ENCODE measurements at places on chromosomes 12 and 14.

- DNase-seq, result no peak
Measured at GRCh38 chr14:72495668-72496067, 398.2 kb downstream of the DPF3 start.

GRCh38 chr14:104845033-104845666, 19.9 kb upstream of the CEP170B start:
- DNase-seq, result no peak

GRCh38 chr12:121803861-121804416, at the start of gene SETD1B:
SETD1B (plus strand) TSS chr12:121804009; CDS start chr12:121804738, 729 bp downstream.
- DNase-seq, result no peak

- no peak for DNase-seq
Measured at GRCh38 chr12:92759634-92760268, 57.0 kb downstream of the PLEKHG7 start.

GRCh38 chr14:74502236-74503019, 8.9 kb downstream of the ISCA2 start:
- DNase-seq, result no peak

DNA sequence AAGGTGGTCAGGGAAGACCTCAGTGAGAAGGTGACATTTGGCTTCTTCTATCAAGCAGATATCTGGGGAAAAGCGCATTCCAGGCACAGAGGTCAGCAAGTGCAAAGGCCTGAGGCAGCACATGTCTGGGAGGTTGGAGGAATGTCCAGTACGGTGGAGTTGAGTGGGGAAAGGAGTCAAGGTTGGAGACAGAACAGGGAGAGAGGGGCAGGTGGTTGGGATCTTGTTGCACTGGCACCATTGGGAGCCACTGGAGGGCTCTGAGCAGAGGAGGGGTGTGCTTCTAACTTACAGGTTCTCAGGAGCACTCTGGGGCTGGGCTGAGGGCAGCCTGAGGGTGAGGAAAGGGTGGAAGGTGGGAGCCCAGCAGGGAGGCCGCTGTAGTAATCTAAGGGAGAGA, 52.1 kb downstream of the EID3 start:
- DNase-seq, result no peak

DNA sequence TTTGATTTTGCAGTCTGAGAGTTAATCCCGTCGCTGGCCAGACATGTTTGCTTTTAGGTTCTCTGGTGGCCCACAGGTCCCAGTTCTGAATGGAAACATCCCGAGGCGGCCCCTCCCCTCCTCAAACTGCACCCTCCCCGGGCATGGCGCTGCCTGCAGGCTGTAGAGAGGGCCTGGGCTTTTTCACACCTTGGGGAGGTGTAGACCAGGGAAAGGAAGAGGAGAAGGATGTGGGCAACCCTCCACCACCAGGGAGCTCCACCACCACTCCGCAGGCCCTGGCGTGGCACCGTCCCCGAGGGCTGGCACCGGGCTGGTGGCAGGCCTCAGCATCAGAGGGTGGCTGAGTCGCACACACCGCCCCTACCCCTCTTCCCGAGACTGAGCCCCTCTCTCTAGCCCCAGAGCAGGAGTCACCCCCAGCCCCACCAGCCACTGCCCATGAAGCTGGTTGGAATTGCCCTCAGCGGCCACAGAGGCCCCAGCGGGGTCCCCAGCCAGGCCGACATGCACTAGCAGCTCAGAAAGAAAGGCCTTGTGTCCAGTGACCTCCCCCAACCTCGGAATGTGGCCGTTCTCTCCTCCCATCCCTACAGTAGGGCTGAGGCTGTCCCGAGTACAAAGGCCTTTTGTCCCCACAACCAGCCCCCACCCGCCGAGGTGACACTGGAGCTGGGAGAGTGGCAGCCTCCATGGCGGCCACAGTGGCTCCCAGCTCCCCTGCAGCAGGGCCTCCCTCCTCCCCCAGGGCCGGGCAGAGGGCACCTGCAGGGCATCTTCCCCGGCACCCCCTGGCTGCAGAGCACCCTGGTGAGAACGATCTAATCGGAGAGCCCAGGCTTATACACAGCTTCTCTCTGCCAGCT, 23.5 kb upstream of the INF2 start:
- DNase-seq, result no peak

- no peak for DNase-seq
Measured at GRCh38 chr12:62849398-62849797, 85.6 kb downstream of the PPM1H start.

DNA sequence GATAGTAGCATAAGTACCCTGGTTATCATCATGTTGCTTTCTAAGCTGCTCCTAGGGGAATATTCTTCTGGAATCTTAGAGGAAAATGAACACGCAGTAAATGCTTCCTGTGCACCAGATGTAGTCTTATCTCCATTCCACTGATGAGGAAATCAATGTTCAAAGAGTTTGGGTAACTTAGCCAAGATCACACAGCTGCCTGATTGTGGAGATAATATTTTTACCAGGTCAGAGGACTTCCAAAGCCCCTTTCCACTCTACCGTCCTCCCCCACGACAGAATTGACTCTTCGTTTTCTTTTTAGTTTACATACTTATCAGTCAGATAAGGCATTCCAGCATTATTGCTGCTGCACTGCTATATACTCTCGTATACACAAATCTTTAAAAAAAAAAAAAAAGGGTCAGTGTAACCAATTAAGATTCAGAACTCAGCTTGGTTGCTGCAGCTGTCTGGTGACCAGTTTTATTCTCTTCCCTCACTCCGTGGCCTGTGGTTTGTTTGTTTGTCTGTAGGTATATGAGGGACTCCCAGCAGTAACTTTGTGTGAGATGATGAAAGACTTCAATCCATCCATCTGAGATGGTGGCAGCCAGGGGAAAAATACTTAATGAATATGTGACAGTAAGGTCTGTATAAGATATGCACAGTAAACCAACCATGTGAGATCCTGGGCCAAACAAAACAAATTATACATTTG, 110.5 kb downstream of the TGFB3 start:
- no peak for DNase-seq
